ENCODE measurements at places on chromosomes 5 and 9.

- no peak for DNase-seq
Measured at GRCh38 chr9:70421272-70422180, 7.1 kb upstream of the KLF9 start.

- DNase-seq = no peak
Measured at GRCh38 chr5:72388646-72389045, 68.5 kb downstream of the PTCD2 start.

DNA sequence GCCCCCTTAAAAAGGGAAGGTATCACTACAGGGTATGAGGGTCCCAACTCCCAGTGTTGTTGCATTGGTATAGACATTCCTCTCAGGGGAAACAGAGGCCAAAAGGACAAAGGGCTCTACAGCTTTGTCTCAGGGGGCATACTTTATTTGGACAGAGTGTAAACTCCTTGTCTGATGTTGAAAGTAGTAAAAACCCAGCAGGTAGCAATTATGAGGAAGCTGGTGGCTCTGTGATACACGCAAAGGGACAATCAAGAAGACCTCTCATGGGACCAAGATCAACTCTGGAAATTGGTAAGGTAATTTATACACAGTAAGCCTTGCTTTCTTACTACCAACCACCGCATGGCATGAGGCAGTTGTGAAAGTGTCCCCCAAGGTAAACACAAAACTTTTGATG, 764.6 kb downstream of the CDH12 start:
- DNase-seq = no peak

GRCh38 chr9:80806671-80807070, 882.7 kb downstream of the TLE1 start:
- DNase-seq = no peak

DNA sequence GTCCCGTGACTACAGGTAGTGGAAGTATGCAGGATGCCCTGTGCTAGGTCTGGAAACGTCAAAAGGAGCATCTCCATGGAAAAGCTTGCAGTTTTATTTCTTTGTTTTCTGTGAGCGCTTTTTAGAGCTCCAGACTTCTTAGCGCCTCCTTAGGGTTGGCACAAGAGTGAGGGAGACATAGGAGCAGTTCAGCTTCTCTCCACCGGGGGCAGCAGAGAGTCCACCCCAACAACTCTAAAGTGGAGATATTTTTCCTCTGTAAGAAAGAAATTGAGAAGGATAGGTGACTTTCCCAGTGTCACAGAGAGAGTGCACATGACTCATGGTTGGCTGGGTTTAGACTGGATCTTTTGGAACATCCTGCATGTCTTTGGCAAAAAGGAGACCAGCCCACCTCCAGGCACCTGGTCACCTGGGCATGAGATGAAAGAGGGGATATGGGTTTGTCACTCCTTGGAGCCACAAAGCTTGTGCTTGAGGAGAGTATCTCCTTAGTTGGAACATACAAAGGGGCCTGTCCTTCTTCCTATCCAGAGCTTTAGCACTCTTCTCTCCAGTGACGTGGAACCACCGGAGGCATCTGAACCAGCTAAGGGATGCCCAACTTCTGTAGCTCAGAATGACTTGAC, 637.7 kb downstream of the SEMA5A start:
- no peak for DNase-seq

DNA sequence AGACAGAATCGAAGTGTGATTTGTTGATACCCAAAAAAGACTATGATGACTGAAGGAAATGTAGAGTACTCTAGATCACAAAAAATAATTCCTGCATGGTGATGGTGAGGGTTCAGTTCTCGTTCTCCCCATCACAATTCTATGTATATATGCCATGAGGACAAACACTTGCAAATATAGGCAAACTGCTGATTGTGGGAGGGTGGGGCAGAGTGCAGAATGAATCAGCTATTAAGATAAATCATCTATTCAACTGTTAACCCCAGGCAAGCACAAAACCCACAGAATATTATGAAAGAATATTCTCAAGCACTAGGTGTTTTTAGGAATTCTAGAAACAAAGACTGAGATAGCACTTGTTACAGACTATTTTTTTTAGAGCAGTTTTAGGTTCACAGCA, 13.9 kb upstream of the UBLCP1 start:
- DNase-seq = no peak

DNA sequence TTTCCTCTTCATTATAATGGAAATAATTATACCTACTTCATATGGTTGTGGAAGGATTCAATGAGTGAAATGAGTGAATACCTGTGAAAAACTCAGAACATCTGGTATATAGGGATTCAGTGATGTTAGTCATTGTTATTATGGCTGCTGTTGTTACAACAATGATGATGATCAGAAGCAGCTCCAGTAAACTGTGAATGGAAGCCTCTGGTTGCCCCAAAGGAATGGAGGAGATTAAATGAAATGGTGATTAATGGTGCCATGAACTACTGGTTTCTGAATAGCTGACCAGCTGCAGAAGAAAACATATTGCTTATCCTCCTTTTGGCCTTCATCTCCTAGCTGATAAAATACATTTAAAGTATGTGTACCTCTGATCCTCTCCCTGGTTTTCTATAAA, 372.0 kb downstream of the ARHGEF28 start:
- DNase-seq = no peak

- no peak for DNase-seq
Measured at GRCh38 chr5:151024440-151025249, 4.3 kb downstream of the GPX3 start.

- DNase-seq = no peak
Measured at GRCh38 chr9:76690973-76691370, 73.3 kb upstream of the PCA3 start.

DNA sequence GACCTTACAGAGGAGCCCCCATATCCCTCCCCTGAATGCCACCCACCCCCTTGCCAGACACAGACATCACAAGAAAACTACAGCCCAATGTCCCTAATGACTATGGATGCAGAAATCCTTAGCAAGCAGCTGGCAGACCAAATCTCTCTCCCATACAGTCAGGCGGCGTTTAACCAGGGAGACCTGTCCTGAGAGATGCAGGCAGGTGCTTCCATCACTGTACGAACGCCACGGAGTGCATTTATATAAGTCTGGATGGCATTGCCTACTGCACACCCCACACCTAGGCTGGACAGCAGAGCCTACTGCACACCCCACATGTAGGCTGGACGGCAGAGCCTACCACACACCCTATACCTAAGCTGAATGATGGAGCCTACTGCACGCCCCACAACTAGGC, 34.4 kb upstream of the SARDH start:
- DNase-seq = no peak

GRCh38 chr5:139837711-139838380, 42.2 kb downstream of the PSD2 start:
- no peak for DNase-seq

GRCh38 chr9:70094747-70095146, 51.1 kb downstream of the MAMDC2 start:
- DNase-seq = no peak

DNA sequence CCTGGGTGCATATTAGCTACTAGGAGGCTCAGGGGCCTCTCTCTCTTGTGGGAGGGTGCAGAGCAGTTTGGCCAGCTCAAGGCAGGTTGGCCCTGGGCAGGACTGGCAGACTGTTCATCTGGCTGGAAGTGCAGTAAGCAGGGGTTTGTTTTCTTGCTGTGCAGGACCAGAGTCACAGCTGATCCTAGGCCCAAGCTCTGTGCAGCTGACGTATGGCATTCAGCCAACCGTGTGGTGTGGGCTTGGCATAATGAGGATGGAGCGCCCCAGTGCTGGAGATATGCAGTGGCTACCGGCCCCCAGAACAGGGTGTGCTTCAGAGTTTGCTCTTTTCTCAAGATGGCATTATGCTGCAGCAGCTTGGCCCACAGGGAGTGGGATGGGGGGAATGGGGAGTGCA, 31.0 kb upstream of the PHF24 start:
- no peak for DNase-seq

DNA sequence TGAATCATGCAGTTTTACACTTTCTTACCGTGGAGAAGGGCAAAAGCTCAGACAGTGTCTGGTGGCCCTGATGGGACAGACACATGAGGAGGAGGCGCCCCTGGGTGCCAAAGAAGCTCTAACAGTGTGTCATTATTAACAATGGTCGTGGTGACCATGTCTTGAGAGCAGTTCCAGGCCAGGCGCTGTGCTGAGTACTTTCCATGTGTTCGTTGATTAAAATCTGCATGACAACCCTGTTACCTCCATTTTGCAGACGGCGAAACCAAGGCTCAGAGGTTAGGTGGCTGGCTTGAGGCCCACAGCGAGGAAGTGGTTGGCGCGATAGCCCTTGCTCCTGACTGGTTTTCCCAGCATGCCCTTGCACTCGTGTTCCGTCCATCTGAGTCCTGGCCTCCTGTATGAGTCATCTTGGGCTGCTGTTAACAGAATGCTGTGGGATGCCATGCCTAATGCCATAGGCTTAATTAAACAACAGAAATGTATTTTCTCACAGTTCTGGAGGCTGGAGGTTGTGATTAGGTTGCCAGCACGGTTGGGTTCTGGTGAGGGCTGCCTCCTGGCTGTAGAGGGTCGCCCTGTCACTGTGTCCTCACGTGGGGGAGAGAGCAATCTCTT, 92.0 kb downstream of the AMBP start:
- DNase-seq = no peak

GRCh38 chr9:134725605-134725940, 84.0 kb downstream of the COL5A1 start:
- DNase-seq = no peak

GRCh38 chr9:131529597-131530545, 1.2 kb downstream of the UCK1 start:
- no peak for DNase-seq

DNA sequence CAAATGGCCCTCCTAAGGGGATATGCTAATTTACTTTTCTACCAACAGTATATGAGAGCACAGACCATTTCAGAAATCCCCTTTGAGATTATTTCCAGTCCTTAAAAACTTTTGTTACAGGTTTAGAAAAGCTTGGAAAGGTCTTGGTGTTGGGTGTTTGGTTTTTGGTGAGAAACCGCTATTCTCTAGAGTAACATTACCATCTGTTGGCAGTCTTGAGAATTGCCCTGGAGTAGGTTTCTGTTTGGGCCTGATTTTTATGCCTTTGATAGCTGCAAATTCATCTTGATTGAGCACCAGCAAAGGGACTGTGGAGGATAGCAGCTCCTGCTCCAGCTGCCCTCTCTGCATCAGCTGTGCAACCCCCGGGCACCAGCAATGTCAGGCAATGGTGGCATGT, 8.0 kb downstream of the NUDT2 start:
- no peak for DNase-seq

GRCh38 chr9:137053944-137054931, at the start of gene ENTPD2:
TSS of gene ENTPD2 (minus strand) at chr9:137054061. CDS start at chr9:137053997, 64 bp downstream.
- DNase-seq = no peak

- DNase-seq = no peak
Measured at GRCh38 chr5:157659868-157660660, 7.8 kb upstream of the SOX30 start.

DNA sequence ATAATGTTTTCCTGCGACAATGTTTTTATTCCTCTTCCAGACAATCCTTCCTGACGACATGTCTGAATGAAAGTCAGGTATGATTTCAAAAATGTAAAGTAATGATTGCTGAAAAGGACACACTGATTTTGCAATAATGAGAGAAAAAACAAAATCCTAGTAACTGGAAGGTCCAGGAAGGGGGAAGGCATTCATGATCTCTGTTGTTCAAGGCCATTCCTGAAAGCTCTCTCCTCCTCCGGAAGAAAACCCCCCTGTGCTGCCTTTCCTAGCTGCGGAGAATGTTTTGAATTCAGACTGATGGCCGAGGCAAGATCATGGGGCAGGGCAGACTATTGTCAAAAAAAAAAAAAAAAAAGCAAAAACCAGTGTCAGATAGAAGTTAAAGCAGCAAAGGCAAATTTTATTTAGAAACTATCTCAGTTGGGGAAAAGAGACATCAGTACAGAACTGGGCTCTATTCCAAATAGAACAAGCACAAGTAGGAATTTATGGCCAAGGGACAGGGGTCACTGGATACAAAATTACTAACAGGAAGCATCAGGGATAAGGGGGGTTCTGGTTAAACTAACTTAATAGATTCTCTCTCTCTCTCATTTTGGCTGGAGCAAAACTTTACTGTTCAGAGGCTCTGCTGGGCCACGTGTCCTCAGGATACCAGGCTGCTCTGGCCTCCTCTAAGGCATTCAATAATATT, 36.5 kb upstream of the CTSV start:
- no peak for DNase-seq

GRCh38 chr9:74770508-74771261, 117.0 kb downstream of the TRPM6 start:
- no peak for DNase-seq

DNA sequence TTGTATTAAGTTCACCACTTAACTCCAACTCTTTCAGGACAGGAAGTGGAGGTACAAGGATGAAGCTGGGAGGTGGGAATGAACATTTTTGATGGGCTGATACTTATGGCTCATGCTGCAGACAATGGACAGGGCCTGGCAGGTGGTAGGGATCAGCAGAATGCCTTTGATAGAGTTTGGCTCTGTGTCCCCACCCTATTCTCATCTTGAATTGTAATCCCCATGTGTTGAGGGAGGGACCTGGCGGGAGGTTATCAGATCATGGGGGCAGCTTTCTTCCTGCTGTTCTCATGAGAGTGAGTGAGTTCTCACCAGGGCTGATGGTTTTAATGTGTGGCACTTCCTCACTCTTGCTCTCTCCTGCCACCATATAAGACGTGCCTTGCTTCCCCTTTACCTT, 87.3 kb upstream of the PRLR start:
- DNase-seq = no peak

- no peak for DNase-seq
Measured at GRCh38 chr9:119083673-119084072, 285.6 kb downstream of the BRINP1 start.

DNA sequence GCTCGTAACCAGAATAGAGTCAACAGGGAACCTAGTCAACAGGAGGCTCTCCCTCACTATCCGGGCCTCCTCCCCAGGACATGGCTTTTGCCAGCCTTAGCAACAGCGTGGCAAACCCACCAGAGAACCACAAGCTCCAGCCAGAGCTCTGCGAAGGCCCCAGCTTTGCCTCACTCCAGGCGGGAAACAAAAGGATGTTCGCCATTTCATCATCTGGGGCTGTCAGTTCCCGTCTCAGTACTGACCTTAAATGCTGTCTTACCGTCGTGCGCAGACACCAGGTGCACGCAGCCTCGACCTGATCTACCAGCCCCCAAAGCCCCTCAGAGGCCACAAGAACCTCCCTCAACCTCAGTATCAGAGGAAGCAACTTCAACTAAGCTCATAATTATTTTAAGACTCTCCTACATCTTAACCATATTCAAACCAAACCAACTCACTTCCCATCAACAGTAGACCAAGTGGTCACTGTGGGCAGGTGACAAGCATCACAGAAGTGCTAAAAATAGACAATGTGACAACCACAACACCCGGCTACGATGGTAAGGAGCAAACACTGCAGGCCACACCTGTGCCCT, 71.4 kb downstream of the SEMA4D start:
- no peak for DNase-seq

DNA sequence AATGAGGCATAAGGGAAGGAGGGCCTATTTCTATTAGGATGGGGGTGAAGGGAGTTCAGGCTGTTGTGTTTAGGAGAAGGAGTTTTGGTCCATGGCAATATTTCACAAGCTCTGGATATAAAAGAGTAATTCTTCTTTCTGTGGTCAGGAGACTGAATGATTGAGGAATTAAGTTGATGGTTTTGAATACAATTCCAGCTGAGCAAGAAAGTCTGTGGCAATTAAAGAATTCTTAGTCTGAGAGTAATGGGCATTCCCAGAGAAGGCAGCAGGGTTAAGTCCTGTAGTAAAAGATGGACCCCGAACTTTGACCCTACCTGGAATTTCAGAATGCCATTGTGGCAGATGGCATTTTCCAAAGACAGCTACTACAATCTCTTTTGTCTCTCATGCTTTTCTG, 202.6 kb downstream of the TLE4 start:
- no peak for DNase-seq

GRCh38 chr5:29262339-29263123, 1931.0 kb upstream of the CDH6 start:
- no peak for DNase-seq

- DNase-seq = no peak
Measured at GRCh38 chr5:140131967-140132409, 6.3 kb downstream of the IGIP start.
